H4 (cell line): ENCODE measurements at places on chromosomes 1 and 21. TPM values are rescaled to one million over a fixed set of nuclear protein-coding genes. Genes with fewer than 3 reads are reported as not detected.

GRCh38 chr1:4380564-4381168 lies 273.7 kb upstream of the AJAP1 start:
- no peak for DNase-seq

DNA sequence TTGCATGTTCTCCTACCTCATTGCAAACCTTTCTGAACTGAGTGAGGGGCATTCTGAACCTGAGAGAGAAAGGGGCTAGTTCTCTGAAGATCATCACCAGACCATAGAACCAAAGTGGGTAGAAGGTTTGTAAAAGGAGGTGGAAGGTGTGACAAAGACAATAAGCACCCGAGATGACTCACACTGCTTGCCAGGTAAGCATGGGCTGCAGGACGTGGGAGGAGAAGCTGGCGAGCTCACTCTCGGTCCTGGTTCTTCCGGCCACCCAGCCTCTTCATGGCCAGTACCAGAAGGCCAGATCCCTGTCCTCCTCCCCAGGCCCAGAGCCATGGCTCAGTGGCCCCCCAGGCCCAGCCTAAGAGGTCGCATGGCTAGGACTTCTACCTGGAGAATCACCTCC lies 128.3 kb downstream of the TMEM53 start:
- DNase-seq: no peak

DNA sequence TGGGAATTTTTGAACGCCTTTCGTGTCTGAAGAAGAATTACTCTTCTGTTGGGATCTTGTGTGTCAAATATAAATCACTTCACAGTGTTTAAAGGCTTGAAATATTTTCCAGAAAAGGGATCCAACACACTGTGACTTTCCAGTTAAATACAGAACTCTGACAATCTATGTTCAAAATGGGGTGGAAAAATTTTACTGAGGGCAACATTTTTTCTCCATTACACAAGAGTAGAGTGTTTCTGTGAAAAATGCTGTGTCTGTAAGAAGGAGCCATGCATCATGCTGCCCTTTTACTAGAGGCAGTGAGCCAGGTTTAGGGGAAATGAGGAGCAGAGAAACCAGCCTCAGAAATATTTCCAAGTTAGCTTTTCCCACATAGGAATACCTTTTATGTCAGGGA lies 86.5 kb downstream of the VPS13D start:
- DNase-seq: no peak

DNA sequence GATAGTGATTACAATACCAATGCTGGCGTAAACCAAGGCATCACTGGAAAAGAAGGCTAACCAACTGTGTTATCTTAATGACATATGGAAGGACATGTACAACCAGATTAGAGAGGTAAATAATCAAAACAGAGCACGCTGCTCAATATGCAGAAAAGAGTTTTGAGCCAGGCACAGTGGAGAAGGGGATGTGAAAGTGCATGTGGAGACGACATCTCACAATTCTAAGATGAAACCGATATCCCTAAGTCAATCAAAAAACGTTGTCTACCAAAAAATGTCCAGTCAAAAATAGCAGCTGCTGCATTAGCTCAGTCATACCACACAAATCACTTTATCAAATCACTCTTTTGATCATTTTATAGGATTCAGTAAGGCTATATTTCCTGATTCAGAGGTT lies 116.3 kb upstream of the OLIG2 start:
- no peak for DNase-seq

- DNase-seq: no peak
Observed at GRCh38 chr21:22711636-22712035, 1713.4 kb downstream of the NCAM2 start.

DNA sequence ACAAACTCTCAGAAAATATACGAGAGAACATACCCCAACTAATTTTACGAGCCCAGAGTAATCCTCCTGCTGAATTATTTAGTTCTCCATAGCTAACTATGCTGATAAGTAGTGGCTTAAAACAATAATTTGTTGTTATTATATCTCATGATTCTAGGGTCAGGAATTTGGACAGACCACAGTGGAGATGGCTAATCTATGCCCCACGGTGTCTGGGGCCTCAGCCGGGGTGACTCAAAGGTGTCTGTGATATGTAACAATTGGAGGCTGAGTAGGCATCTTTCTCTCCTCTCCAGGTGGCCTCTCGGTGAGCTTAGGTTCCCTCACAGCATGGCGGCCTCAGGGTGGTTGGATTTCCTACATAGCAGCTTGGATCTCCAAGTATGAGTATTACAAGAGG lies 35.4 kb upstream of the FOXO6 start:
- no peak for DNase-seq

DNA sequence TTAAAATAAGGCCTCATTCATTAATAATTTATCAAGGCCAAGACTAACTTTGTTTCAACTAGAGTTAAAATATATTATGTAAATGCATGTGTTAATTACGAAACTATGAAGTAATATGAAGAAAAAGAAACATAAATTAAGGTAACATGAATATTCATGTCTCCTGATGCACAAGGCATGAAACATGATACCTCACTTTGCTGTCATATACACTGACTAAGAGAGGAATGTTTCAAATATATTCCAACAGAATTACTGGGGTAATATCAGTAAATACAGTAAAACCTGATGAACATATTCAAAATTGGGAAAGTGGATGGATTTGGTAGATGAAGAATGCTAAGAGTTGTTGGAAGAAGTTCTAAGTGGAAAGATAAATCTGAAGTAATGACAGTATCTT lies 274.6 kb downstream of the LRRC7 start:
- DNase-seq: no peak

- DNase-seq: peak; percentile 19
Observed at GRCh38 chr1:154736841-154737240, 128.9 kb upstream of the ADAR start.

DNA sequence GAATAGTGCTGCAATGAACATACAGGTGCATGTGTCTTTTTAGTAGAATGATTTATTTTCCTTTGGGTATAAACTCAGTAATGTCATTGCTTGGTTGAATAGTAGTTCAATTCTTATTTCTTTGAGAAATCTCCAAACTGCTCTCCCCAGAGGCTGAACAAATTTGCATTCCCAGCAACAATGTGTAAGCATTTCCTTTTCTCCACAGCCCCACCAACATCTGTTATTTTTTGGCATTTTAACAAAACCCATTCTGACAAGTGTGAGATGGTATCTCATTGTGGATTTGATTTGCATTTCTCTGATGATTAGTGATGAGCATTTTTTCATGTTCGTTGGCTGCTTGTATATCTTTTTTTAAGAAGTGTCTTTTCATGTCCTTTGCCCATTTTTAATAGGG lies 21.9 kb upstream of the EEIG2 start:
- DNase-seq: no peak

- DNase-seq: no peak
Observed at GRCh38 chr1:234551032-234551378, 59.0 kb downstream of the IRF2BP2 start.

DNA sequence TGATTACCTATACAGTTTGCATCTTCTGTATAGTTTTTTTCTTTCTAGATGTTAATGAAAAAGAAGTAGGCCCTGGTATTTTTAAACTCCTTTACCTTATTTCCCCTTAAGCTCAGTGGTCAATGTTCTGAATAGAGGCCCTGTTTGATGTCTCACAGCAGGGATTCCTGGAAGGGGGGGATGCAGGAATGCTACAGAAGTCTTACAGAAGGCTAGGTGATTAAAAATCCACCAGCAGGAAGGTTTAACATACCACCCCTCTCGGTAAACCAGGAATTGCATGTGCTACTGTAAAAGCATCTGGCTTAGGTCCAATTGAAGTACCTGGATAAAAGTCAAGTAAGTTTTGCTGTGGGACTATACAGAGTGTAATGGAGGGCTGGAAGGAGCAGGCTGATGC lies 78.3 kb downstream of the NOS1AP start:
- no peak for DNase-seq

DNA sequence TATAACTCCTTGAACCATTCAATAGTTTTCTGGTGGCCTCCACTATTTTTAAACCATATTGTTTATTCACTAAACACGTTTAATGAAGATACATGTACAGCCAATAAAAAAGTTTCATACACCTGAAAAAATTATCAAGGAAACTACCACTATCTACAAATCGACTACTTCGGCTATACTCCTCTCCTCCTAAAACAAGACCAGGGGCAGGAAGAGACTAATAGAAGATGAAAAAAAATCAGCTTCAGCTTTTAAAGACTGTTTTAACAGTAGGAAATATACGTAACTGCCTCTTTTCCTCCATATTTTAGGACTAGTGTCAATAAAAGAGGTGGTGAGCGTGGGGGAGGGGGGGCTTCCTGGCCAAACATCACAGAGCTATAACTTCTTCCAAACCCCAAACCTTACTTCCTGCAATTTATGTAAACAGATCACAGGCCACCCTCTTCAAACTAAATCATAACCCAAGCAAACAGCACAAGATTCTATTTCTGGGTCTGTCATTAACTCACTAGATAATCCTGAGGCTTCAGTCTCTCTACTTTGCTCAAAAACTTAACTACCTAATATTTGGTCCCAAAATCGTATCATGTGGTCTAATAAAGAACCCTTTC lies 15.1 kb downstream of the FOXJ3 start:
- DNase-seq: no peak

DNA sequence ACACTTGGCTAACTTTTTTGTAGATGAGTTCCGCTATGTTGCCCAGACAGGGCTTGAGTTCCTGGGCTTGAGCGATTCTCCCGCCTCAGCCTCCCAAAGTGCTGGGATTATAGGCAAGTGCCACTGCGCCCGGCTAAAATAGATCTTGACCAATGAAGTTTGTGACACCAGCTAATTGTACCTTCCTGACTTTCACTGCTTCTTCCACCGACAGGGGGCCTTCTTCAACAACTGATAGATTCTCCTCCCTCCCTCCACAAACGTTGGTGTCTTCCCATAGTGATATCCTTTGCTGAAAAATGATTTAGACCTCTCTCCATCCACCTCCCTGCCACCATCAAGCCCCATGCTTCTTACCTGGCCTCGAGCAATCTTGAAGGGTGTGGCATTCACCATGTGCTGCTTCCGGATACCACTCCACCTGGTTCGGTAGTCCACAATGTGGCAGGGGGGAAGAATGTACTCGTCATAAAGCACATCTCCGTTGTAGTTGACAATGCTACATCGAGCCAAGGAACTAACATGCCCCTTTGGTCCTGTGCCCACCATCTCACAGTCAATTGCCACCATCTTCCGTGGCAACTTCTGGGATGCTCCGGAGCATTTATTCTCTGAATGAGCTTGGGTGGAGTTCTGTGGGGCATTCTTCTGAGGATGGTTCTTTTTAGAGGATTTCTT lies 1.6 kb upstream of the METTL25B start:
- peak; percentile 63 for DNase-seq

GRCh38 chr1:159932296-159933285 lies 7.3 kb upstream of the TAGLN2 start:
- no peak for DNase-seq

DNA sequence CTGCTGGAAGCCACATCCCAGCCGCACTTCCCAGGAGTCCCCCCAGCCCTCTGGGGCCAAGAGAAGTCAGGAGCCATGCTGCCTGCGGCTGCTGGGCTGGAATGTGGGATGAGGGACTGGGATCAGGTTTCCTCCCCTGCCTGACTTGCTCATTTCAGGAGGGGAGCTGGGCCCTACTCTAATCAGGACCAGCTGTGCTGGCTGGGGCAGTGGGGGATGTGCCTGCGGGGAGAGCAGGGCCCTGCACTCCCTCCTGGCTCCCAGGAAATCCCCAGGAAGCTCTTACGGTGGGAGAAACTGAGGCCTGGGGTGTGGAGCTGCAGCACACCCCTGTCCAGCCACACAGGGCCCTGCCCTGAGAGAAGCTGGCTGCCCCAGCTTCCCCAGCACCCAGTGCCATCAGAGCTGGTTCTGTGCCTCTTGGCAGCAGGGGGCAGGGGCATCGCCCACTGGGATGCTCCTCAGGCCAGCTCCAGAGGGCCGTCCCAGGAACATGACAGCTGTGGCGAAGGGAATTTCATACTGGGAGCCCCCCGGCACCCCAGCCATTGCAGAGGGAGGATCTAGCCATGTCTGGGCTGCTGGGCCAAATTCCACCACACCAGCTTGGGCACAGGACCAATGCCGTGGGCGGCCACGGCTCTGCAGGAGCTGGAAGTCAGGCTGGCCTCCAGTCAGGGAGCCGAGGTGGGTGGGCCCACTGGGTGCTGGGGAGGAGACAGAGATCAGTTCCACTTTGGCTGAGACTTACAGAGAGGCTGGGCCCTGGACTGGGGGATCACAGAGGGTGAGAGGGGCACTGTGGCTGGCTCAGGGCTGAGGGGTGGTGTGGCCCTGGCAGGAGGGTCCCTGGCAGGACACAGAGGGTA lies 21.3 kb upstream of the PRSS38 start:
- peak; percentile 87 for DNase-seq

- no peak for DNase-seq
Observed at GRCh38 chr1:62875676-62876075, 91.7 kb downstream of the ATG4C start.

The RBM34 gene
- 43.4 and 76.4 TPM in 2 replicates for total RNA-seq

The KRTAP12-2 gene
- not detected in 2 replicates for total RNA-seq

The MNDA gene
- total RNA-seq: 0.39 TPM in 1 of 2 replicates, not detected in the other

The FCER1G gene
- total RNA-seq: 2.0 and 6.1 TPM in 2 replicates
